Esophagus squamous epithelium (tissue), 5 donors: ENCODE measurements at places on chromosomes 16 and 17.

- no peak for DNase-seq
Measured at GRCh38 chr16:57315416-57315815, 30.9 kb upstream of the PLLP start.

DNA sequence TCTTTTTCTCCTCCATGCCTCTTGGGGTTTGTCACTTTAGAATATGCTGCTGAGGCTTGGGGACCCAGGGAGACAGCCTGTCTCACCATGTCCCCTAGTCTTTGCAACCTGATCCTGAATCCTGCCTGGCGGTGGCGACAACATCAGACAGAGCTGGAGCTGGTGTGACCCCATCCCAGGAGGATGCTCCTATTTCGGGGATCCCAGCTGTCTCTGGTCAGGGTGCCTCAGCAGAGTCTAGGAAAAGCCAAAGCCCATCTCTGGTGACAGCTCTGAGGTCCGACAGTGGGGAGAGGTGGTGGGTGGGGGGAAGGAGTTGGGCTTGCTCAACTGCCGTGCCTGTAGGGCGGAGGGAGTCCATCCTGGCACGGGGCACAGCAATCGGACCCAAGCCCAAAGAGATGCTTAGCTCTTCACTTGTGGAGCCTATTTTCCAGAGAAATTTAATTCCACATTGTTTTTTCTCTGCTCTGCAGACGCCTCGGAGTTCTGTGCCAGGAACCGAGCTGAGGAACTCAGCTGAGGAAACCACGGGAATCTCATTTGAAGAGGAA lies 10.3 kb upstream of the TNS4 start:
- DNase-seq: no peak

DNA sequence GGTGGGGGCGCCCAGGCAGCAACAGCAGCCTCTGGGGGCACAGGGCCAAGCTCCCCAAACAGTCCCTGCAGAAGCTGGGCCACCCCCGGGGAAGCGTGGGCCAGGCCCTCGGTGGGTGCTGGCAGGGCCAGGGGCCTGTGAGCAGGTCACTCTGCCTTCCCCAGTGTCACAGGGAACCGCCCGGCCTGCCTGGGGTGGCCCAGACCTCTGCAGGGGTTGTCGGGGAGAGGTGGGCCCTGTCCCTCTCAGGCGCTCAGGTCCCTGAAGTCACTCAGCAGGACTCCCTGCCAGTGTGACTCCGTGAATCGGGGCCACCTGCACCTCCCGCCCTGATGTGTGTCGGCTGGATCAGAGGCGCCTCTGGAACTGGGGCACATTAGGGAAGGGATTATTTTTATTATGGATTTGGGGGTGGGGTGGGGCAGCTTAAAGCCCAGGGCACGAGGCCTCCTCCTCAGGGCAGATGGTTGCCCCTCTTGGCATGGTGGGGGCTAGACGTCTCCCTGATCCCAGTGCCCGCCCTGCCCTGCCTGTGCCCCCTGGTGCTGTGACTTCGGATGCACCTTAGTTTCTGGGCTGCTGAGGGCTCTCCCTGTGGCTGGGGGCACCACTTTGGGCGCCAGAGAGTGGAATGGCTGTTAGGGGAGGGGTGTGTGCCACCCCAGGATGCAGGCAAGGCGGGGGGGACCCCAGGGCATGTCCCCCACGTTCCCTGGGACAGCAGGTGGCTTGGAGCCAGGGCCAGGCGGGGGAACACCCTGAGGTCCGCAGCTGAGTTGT lies 1.2 kb upstream of the GNG13 start:
- no peak for DNase-seq

GRCh38 chr16:80260906-80261311 lies 279.9 kb upstream of the DYNLRB2 start:
- no peak for DNase-seq

DNA sequence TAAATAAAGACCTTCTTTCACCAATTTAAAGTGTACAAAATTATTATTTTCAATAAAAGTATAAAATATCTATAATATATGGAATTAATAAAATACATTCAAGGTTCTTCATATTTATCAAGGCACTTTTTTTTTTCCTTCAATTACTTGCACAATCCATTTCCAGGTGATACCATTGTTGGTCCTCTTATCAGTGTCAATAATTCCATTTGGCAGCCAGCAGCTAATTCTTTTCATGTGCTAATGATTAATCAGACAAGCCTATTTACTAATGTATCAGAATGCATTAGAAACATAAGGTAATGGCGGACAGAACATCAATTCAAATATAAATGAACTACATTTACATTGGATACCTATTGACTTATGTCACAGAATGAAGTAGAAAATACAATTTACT lies 622.2 kb downstream of the TOX3 start:
- DNase-seq: no peak

- DNase-seq: no peak
Measured at GRCh38 chr17:76585649-76586593, at the start of gene ST6GALNAC2. Gene ST6GALNAC2 (minus strand): TSS chr17:76585860. CDS start chr17:76585808, 52 bp downstream.

GRCh38 chr17:70947636-70948565 lies 778.6 kb downstream of the KCNJ2 start:
- no peak for DNase-seq

- no peak for DNase-seq
Measured at GRCh38 chr17:27522028-27522635, 65.9 kb downstream of the KSR1 start.

GRCh38 chr17:73352261-73352660 lies 40.5 kb upstream of the CDC42EP4 start:
- no peak for DNase-seq

DNA sequence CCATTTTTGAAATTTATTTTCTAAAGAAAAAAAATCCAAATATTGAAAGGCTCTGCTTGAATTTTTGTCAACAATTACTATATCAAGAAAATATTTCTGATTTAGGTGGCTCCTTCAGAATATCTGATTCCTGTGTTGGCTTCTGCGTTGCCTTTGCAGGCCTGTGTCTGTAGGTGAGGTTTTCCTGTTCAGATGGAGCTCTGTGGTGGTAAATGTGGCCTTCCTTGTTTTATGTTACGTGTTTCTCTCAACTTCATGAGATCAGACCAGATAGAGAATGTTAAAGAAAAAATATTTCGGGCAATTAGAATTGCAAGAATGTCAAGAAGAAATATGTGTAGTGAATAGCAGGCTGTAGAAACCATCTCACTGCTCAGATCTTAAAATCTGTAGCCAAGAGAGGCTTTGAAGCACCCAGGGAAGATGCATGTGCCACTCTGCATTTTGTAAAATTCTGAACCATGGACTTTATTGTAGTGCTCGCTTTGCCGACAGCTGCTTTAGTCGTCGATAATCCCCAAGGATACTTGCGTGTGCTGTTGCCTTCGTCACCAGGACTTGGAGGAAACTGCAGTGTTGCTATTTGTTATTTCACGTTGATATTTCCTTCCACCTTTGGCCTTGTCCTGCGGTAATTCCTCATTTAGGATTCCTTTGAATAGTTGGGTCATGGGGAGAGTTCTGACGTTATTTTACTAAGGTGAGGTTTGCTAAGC lies 69.9 kb downstream of the RPTOR start:
- no peak for DNase-seq

DNA sequence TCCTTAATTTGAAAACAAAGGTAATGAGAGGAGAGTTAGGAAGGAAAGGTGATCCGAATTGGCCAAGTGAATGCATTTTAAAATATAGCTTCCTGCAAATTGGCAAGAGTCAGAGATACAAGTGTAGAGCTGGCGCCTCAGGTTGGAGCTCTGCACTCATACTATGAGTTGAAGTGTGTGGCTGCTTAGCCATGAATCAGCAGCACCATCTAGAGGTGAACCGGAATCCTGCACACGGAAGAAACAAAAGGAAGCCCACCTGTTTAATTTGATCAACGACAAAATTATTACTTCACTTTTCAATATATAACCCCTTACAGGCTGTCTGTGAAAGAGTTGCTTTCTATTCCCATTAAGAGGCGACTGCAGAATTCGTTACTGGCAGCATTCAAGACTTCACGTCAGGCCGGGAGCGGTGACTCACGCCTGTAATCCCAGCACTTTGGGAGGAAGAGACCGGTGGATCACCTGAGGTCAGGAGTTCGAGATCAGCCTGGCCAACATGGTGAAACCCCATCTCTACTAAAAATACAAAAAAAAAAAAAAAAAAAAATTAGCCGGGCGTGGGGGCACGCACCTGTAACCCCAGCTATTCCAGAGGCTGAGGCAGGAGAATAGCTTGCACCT lies 1253.7 kb upstream of the CDH8 start:
- no peak for DNase-seq
